ENCODE measurements at places on chromosomes 16 and 17.

DNA sequence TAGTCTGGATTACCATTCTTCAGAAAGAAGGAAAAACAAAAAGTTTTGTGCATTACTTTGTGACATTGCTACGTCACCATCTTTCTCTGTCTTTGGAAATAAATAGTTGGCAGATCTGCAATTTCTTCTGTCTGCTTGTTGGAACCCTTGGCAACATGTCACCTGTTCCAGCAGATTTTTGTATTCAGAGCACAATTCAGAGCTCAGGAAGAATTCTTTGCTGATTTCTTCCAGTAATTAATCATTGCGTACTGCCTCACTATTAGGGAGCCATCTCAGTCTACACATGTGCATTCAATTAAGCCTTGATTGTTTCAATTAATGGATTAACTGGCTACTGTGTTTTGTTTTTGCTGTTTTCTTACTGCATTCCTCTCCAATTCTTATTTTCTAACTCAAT, 467.2 kb downstream of the CDH8 start:
- DNase-seq, result no peak

DNA sequence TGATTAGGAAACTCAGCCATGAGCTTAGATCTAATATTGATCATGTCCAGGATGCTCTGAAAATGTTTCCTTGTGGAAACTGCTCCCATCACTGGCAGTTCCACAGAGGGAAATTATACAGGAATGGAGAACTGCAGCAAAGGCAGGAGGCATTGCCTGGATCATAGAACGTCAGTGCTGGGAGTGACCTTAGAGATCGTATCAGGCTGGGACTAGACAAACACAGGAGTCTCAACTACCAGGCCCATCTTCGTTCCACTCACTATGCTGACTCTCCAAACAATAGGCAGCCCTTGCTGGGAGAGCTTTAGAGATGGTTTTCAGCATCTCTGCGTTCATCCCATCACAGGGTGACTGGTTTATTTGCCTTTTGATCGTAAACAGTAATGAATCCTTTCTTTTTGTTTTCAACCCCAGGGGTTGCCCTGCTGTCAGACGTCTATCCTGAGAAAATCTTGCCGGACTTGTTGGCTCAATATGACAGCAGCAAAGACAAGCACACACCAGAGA, 130.3 kb downstream of the TANGO6 start:
- DNase-seq, result no peak

GRCh38 chr17:59839651-59840328, 53.0 kb downstream of the TUBD1 start:
- DNase-seq, result peak; percentile 38

DNA sequence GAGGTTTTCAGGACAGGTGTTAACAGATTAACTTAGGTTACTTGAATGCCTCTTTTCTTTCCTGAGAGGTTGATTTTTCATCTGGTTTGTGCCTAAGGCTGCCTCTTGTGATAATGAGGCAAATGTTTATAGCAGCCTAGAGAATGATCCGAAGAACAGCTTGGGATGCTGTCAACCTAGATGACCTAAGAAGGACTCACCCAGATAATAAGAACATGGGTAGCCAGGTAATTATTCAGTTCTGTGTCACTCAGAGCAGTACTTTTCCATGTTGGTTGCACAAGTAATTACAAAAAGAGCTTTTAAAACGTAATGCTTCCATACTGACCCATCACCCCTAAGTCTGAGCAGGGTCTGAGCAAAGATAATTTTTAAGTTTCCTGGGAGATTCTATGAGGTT, 60.3 kb downstream of the CHD9 start:
- no peak for DNase-seq

DNA sequence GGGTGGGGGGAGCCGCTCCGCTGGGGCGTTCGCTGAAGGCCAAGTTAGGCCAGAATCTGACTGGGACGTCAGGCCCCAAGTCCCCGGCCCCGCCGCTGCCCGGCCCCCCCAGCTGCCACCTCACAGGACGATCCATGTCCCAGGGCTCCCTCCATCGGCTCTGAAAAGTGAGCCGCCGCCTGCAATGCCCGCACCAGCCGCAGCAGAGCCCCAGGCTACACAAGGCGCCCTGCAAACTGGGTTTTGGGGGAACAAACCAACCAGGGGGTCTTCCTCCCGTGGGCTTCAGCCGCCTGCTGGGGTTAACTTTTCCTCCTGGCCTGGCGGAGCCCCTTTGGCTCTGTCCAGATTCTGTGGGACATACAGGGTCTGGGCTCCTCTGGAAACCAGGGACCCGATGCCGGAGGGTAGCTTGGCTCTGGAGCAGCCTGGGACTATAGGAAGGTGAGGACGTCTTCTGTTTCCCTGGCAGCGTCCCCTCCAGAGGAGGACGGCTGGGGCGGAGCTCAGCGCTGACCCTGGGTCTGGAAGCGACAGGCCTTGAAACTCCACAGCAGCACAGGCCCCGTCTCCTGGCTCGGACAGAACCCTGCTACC, 835 bp downstream of the NME4 start:
- DNase-seq, result peak; percentile 19

DNA sequence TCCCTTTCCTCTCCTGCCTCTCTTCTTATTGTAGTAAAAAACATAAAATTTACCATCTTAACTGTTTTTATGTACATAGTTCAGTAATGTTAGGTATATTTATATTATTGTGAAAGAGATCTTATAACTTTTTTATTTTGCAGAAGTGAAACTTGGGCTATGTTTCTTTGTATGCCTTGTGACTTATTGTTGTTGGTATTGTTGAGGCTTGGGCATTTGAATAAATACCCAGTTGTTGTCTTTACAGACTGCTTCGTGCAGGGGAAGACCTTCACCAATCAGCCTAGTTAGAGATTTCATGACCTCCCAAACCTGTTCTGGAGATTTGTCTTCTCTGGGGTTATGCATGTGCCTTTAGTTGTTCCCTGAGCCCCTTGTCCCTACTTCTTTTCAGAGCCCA, 31.9 kb downstream of the REXO5 start:
- DNase-seq, result no peak

GRCh38 chr16:53501216-53501859, 1.7 kb downstream of the AKTIP start:
- DNase-seq, result no peak

DNA sequence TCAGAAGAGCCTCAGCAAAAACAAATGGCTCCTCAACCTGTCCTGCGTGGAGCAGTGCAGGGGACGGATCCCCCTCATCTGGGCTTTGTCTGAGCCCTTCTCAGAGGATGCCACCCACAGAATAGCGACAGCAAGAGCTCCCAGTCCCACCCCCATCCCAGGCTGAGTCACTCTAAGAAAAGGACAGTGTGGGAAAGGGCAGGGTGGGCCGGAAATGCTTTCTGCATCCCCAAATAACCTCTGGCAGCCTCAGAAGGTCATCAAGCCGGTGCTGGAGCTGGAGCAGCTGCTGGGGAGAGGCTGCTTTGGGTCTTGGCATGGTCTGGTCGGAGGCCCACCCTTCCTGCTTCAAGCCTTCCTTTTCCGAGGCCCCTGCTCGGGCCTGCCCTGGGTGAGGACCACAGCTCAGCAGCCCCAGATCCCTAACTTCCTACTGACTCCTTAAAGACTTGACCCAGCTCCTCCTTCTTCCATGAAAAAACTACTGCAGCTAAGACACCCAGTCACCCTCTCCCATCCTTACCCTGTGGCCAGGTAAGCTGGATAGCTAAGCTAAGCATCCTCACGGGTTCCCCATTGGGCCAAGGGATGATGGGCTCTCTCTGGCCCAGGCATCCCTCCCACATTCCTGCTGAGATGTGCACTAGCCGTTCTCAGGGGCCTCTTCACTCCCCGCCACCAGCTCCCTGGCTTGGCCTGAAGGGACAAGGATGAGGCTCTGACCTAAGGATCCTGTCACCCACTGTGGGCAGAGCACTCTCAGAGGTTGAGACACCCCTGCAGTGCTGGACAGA, 8.7 kb downstream of the SLC12A4 start:
- no peak for DNase-seq

GRCh38 chr17:13601322-13601775, 380 bp downstream of the HS3ST3A1 start:
- no peak for DNase-seq

GRCh38 chr17:63120406-63120805, 154.4 kb downstream of the TANC2 start:
- no peak for DNase-seq

GRCh38 chr16:2785101-2785991, 2.0 kb downstream of the PRSS33 start:
- DNase-seq, result no peak

DNA sequence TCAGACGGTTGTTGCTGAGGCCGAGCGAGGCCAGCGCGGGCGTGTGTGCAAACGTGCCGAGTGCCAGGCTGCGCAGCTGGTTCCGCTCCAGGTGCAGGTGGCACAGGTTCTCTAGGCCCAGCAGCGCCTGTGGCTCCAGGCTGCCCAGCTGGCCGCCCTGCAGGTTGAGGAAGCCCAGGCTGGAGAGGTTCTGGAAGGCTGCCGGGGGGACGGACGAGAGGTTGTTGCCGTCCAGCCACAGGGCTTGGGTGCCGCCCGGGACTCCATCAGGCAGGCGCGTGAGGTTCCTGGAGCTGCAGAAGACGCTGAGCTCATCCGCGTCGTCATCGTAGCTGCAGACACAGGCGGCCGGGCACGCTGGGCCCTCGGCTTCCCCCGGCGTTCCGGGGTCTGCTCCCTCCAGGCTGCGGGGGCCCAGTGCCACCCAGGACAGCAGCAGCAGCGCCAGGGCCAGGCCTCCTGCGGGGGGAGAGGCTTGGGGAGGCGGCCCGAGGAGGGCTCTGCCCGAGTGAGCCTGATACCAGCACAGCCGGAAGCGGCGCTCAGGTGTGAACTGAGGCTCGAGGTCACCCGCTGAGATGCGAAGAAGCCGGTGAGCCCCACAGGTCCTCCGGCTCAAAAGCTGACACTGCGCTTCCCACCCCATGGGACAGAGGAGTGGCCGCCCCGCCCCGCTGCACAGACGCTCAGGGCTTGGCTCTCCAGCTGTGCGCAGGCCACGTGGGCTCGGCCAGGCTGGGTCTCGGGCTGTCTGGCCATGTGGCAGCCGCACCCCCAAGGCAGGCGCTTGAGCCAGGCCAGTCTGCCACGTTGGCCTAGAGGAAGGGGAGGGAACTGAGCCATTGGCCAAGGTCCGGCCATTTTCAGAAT, 1.3 kb downstream of the IGFALS start:
- DNase-seq, result no peak

DNA sequence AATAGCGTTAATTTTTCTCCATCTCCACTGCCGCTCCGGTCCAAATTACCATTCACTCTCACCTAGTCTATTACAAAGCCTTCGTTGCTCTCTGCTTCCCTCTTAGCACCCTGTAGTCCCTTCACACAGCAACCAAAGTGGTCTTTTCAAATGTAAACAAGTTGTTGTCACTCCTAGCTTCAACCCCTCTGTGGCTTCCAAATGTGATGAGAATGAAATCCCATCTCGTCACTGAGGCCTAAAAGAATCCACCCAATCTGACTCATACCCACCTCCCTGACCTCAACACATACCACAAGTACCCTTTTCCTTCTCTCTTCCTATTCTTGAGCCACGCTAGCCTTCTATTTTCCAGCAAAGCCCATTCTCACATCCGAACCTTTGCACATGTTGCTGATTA, 2.2 kb upstream of the PELP1 start:
- DNase-seq, result no peak

DNA sequence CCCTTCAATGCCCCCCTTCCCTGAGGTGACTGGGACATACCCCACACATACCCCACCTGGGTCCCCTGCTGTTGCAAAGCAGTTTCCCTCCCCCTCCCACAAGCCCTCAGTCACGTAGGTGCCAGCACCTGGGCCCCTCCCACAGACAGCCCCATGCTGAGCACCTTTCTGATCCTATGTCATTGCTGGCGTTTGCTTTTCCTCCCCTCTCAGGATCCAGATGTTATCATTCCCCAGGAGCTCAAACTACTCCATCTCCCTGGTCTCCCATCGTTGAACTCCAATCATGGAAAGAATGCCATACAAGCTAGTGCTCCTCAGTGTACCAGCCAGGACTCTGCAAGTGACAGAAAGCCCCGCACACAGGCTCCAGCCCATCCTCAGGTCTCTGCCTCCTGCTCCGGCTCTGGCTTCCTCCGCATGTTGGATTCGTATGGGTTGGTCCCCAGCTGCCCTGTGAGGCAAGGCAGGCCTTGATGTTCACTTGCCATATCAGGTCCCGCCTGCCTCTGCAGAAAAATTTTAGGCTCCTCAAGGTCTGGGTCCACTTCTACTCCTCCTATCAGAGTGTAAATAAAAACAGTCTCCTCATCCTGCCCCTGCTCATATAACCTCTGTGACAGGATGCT, 31.4 kb upstream of the MED9 start:
- DNase-seq, result no peak

- no peak for DNase-seq
Observed at GRCh38 chr17:50180620-50181019, 14.8 kb downstream of the SGCA start.

DNA sequence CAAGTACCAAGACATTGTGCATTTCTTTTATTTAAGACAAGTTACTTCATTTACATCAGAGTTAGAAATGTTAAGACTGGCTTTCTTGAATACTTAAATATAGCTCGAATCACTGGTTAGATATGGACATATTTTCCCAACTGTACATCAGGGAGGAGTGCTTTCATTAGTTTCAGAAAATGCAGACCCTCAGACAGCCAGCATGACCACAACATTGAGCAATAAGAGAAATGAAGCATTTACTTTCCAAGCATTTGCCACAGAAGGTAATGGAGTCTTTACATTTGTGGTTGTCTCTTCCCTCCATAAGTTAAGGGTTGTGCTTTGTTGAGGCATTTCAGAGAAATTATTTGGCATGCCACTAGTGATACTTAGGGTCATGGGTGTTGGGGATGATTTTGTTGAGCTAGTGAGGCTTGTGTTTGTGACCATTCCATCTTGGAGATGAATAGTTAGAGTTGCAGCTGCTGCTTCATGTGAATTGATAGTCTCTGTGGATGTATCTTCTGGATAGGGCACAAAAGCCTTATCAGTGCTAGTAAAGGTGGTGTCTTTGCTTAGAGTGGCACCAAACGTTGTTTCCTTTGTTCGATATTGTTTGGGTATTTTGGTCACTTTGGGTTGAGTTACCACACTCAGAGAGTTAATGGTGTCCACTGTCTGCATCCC, 2.1 kb downstream of the OMG start:
- no peak for DNase-seq

DNA sequence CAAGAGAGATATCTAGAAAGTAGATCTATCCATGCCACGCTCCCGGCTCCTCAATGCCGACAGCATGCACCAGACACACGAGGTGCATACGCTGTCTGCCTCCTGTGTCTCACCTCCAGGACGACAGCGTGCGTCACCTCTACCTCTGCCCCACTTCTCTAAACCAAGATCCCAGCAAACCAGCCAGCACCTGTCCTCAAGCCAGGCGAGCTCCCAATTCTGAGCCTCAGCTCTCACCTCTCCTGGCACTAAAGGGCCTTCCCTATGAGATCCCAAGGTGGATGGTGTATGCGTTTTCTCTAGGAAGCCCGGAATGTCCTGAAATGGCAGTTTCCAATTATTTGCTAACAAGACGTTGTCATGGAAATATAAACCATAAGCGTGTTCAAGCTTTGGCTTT, 36.2 kb upstream of the RCVRN start:
- no peak for DNase-seq

- DNase-seq, result no peak
Observed at GRCh38 chr16:68257251-68257905, 6.9 kb upstream of the SLC7A6 start.

DNA sequence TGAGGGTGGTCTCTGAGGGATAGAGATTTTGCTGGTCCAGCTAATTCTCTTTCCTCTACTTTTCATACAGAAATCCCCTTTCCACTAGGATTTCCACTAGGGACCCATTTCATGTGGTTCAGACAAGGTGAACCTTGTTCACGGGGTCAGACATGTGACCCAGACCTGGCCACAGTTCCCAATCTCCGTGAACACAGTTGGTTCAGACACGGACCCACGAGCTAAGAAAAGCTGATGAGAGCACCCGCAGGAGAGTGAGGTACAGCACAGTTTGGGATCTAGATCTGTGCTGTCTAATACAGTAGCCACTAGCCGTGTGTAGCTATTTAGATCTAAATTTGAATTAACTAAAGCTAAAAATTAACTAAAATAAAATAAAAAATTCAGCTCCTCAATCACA, 88.1 kb downstream of the AXIN2 start:
- DNase-seq, result no peak

All from CD4-positive, alpha-beta T cell treated with Interleukin-17A for 1 hour (primary cell).